ENCODE measurements at places on chromosomes 11 and 22.

DNA sequence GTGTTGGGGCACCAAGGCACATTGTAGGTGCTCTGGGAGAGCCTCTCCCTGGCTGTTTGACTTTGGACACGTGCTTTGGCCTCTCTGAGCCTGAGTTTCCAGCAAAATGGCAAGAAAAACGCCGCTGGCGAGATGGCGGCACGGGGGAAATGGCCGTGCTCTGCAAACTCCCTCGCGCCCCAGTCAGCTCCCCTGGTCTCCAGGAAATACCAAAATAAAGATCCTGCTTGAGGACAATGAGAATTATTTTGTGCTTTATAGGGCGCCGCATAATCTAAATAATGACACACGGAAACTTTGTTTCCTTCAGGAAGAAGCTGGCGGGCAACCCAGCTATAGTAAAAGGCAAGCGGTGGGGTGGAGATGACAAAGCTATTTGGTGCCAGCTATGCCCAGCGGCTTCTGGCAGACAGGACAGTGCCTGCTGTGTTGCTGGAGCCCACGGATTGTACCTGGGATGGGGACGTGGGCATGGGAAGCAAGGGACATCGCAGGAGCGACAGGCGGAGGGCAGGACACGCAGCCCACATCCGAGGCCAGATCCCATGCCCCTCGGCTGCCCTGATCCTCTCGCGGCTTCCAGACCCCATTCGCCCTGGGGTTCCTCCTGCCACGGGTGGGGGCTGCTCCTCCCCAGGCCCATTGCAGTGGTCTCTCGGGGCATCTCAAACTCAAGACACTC lies 26.3 kb upstream of the RFPL3 start:
- DNase-seq: no peak

GRCh38 chr11:130431331-130431773 lies 2.9 kb upstream of the ADAMTS8 start:
- peak; percentile 60 for DNase-seq

GRCh38 chr11:120605469-120605868 lies 93.9 kb downstream of the GRIK4 start:
- DNase-seq: no peak

DNA sequence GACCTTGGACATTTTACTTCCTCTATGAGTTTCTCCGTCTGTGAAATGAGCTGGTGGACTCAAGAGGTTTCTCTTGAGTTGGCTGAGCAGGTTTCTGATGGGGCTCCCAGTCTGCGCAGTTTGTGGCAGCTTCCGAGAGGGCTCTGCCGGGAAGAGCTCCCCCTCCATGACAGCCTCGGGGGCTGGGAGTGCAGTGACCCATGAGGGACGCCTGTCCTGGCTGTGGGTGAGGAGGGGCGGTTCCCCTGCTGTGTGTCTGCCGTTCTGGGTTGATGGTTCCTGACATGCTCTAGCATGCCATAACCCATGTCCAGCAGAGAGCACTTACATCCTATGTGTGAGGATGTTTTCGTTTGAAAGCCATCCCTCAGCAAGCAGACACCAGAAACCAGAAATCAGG lies 14.8 kb downstream of the CSF2RB start:
- DNase-seq: no peak

- DNase-seq: no peak
Measured at GRCh38 chr11:85316967-85317366, 310.2 kb downstream of the DLG2 start.

GRCh38 chr11:121408830-121409229 lies 43.3 kb upstream of the SORL1 start:
- no peak for DNase-seq

- no peak for DNase-seq
Measured at GRCh38 chr11:60895687-60896086, 10.7 kb downstream of the PRPF19 start.

GRCh38 chr11:10715571-10715970 lies 22.0 kb upstream of the IRAG1 start:
- DNase-seq: no peak

GRCh38 chr22:26482161-26482560 lies 1.4 kb downstream of the HPS4 start:
- no peak for DNase-seq

GRCh38 chr11:65452806-65453490 lies 30.4 kb downstream of the NEAT1 start:
- no peak for DNase-seq

GRCh38 chr22:43819931-43820640 lies 8.0 kb upstream of the EFCAB6 start:
- DNase-seq: no peak

GRCh38 chr11:64566915-64567891 lies 23.8 kb upstream of the SLC22A12 start:
- no peak for DNase-seq

GRCh38 chr22:32777987-32778386 lies 23.5 kb upstream of the TIMP3 start:
- DNase-seq: no peak

DNA sequence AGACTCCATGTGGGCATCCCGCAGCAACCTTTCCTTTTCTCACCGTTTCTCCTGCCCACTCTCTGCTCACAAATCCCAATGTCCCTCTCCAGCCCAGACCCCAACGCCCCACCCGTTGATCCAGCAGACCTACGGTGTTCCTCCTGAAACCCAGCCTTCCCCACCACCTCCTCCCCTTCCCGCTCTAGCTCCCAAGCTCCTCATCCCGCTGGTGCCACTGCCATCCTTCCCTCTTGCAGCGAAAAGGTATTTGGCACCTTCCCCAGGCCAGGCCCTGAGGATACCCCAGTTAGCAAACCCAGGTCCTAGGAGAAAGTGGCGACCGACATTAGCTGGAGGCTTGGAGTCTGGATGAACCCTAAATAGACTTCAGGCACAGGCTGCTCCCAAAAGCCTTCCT lies 84.0 kb upstream of the RTL6 start:
- no peak for DNase-seq

GRCh38 chr11:96072592-96072991 lies 148.7 kb upstream of the MTMR2 start:
- no peak for DNase-seq

DNA sequence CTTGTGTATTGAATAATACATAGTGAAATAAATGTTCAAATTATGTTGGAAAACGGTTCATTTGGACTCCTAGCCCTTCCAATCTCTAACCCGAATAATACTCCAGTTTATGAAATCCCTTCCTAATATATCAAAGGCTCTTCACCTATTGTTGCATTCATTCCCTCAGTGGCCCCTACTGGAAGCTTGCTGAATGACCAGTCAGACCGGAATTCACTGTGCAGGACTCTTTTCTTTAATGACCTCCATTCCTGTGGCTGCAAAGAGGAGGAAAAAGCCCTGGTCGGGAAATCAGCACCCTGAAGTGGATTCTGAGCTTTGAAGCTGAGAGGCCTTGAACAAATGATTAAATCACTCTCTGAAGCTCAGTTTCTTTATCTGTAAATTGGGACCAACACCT lies 19.1 kb upstream of the RCN1 start:
- DNase-seq: no peak

DNA sequence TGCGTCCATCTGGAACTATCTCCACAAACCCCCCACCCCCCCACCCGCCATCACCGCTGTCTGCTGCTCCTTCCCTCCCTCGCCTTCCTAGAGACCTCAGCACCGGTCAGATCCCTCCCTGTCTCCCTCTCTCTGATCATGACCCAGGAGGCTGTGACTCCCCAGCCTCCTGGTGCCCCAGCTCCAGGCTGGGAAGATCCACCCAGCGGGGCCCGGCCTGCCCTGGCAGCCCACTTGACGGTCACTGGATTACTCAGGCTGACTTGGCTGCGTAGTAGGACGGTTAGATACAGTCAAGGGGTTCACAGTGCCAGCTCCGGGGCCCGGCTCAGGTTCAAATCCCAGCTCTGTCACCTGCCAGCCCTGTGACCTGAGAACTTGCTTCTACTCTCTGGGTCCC lies 59.3 kb downstream of the ANO1 start:
- no peak for DNase-seq

DNA sequence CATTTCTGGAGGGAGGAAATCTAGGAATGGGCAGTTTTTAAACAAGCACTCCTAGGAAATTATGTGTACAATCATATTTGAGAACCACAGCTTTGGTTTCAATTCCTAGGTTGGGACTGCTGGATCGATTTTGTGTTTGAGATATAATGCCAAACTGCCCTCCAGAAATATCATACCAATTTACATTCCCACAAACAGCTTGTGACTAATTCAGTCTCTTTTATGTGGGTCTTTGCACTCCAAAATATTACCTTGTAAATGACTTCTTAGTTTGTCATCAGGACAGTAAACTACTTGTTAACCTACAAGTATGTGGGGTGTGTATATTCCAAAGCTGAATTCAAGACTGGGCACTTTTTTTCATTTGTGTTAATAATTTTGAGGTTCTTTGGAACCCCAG lies 9.8 kb upstream of the BARX2 start:
- DNase-seq: no peak

DNA sequence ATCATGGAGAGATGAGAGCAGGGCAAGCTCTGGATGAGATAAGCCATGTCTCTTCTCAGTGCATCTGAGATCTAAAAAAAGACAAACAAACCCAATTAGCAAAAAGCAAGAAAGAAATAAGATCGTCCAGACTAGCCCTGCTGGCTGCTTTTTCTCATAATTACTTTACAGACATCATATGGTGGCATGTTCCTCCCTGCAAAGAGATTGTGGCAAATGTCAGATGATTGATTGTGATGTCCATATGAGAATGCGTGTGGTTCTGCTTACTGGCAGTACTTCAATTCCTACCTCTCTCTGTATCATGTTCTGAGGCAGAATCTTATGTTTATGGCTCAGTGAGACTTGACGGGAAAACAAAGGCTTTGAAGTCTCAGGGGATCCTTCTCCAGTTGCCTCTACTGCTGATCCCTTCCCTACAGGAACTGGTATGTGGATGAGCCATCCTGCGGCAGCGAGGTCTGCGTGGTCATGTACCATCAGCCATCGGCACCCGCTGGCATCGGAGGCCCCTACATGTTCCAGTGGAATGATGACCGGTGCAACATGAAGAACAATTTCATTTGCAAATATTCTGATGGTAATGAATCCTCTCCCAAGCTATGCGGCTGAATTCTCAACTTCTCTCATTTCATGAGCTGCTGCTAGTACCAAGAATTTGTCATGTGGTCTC lies 8.8 kb downstream of the LAYN start:
- no peak for DNase-seq

- DNase-seq: no peak
Measured at GRCh38 chr22:44351685-44352377, 39.1 kb upstream of the SHISAL1 start.

- DNase-seq: no peak
Measured at GRCh38 chr22:37909766-37910165, 3.7 kb downstream of the MICALL1 start.

- no peak for DNase-seq
Measured at GRCh38 chr11:66470015-66470414, 3.3 kb downstream of the PELI3 start.

DNA sequence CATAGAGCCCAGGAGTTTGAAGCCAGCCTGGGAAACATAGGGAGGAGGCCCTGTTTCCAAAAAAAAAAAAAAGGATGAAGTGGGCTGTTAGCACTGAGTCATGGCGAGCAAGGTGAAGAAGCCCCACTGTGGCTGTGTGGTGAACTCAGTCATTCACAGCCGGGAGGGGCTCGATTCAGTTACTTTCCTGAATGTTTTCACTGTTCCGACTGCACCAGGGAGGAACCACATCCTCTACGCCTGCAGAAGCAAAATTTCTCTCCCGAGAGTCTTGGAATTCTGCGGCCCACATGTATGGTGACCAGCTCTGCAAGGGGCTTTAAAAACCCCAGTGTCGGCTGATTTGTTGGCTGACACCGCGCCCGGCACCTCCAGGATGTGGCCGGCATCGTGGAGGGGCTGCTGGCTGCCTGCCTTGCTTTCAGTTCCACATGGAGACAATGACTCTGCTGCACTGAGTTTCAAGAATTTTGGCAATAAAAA lies 27.8 kb upstream of the GRAMD4 start:
- DNase-seq: peak; percentile 36

Measured in stimulated activated CD4-positive, alpha-beta T cell treated with anti-CD3 and anti-CD28 coated beads, Interleukin-4, amount 100 ng/mL, for 4 hours (primary cell).